CD8-positive, alpha-beta T cell (primary cell): ENCODE measurements at places on chromosomes 4 and X. TPM values are rescaled to one million over a fixed set of nuclear protein-coding genes. Genes with fewer than 3 reads are reported as not detected.

WAS gene
- 54.9 TPM for total RNA-seq

LIMCH1 gene
- total RNA-seq: not detected

KDR gene
- not detected for total RNA-seq

HPGD gene
- 6.1 TPM for total RNA-seq

SATL1 gene
- total RNA-seq: not detected

VCX gene
- total RNA-seq: not detected

DNA sequence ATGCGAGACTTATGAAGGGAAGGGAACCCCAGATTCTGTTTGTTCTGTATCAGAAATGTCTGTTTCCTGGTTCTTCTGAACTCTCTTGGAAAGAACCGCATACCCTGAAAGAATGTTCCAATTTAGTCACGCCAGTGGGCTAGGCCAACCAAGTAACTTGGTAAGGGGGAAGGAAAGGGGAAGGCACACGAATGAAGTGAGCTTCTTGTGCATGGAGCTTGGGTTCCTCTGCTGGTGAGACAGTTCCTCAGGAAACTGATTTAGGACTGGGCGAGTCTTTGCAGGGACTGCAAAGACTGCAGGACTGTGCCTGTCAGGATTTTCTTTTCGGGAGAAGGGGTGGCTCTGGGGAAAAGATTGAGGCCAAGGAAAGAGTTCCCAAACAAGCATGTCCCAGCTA is 35.6 kb downstream of the FRMPD3 start:
- peak; percentile 10 for DNase-seq

DNA sequence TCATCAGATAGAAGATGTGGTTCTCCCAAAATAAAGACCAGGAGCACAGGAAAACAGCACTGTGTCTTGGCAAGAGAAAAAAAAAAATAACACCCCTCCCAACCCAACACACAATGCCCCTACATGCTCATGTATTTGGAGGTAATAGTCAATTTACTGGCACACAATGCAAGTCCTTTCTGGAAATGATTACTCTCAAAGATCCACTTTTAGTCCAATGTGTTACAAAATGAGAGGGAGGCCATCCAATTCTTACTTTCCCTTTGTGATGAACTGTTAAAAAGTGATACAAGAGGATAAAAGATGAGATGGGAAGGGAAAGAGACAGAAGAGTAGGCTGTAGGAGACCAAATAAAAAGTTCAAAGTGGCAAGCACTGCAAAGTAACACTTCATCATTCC is 180.3 kb upstream of the DKK2 start:
- DNase-seq: no peak

- DNase-seq: no peak
Observed at GRCh38 chrX:68503836-68504636, 5.2 kb downstream of the YIPF6 start.

DNA sequence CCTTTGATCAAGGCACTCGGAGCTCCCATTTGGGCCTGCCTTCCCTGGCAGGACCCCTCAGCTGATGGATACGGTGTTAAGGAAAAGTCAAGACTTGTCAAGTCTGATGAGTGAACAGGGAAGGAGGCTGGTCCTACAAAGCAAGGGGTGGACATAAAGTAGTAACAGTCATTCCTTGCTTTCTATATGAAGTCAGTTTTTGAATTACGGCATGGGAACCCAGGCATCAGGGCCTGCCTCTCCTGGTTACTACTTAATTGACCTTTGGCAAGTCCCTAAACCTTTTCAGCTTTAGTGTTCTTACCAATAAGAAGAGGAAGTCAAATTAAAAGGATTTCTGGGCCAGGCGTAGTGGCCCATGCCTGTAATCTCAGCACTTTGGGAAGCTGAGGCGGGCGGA is 7.0 kb downstream of the CHST7 start:
- no peak for DNase-seq

DNA sequence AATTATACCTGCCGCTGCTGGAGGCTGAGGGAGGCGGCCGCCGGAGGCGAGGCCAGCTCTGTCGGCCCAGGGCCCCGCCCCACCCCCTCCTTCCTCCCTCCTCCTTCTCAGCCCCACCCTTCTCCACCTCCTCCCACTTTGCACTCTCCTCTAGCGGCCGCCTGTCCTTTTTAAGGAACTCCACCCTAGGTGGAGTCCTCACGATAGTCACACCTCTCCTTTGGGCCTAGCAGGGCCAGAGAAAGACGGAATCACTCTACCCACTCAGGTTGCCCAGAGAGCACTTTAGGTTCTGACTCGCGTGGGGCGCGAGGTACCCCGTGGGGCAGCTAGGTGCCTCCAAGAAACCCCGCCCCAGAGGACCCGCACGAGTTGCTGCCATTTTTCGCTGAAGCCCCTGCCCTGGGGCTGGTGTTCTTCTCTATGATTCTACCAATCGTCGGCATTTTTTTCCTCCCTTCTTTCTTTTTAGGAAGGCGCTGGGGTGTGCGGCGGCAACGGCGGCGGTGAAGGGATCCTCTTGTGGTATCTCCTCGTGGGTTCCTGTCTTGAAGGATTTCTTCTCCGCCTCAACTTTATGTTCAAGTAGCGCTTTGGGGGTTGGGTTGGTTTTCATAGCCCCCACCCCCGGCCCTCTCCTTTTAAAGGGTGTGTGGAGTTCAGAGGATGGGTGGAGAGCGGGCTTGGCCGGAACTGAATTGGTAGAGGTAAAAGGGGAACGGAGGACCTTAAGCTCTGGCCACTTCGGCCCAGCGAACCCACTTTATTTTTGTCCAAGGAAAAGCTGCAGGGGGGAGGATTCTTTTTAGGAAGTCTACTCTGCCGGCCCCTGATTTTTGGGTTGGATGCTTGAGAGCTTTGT is at the start of gene KLF8:
TSS of gene KLF8 (plus strand) at position 136 of the 862 bp plus-strand sequence. CDS start 979 bp downstream, outside the sequence.
- no peak for DNase-seq

- no peak for DNase-seq
Observed at GRCh38 chr4:121076416-121076815, 4.1 kb upstream of the NDNF start.

- DNase-seq: no peak
Observed at GRCh38 chrX:10833299-10834169, 213.1 kb upstream of the MID1 start.

GRCh38 chr4:84870398-84871163 is 95.9 kb downstream of the WDFY3 start:
- DNase-seq: no peak

DNA sequence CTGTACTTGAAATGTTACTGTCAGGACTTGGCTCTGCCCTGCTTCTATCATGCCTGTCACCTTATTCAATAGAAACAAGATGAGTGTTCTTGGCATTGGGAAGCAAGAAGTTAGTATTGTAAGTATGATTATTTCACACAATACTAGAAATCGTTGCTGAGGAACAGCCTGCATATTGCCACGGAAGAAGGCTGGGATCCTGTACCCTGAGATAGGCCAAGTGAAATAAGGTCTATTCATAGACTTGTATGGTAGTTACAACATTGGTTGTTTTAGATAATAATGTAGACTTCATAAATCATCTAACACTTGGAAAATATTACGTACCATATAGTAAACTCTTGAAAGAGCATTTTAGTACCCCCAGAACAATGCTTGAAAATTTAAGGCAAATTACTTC is 215.9 kb downstream of the DMD start:
- no peak for DNase-seq

DNA sequence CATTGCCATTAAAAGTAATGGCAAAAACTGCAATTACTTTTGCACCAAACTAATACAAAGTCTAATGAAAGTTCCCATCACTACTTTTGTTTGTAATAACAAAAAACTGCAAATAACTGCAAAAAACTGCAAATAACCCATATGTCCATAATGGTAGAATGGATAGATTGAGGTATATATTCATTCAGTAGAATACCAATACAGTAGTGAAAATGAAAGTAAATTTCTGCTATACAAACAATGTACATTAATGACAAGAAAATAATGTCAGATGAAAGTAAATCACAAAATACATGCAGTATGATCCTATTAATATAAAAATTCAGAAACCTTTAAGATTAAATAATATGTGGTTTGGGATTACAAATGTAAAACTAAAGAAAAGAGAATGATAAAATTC is 41.3 kb upstream of the CEP135 start:
- DNase-seq: no peak

- DNase-seq: no peak
Observed at GRCh38 chrX:65574356-65574755, 39.8 kb upstream of the LAS1L start.

- DNase-seq: no peak
Observed at GRCh38 chr4:113080050-113080449, 30.6 kb downstream of the ANK2 start.

DNA sequence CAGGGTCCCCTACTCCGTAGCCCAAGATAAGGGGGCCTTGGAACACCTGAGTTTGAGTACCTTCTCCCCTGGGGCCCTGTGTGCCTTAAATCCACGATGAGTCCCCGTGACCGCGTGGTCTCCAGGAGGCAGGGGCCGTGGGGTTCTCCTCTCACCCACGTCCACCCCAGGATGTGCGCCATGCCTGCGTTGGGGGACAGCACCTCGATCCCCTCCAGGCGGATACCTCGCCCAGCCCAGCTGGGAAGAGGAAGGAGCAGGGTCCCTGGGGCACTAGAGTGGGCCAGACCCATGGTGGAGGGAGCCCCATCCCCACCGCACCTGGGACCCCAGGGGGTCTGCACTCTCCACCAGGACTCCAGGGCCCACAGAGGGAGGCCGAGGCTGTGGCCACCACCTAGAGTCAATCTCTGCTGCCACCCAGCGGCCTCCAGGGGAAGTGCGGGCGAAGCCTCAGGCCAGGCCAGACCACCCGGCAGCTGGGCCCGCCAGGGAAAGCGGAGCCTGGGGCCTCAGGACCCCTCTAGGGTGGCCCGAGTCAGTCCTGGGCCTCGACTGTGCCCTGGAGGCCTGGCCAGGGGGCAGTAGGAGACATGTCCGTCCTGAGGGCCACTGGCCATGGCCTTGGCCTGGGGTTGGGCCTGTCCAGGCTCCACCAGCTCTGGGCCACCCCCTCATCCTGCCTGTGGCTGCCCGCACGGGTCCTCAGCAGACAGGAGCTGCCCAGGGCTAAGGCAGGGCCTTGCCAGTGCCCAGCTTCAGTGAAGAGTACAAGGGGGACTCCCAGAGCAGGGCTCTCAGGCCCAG is 55.0 kb downstream of the FAM53A start:
- DNase-seq: peak; percentile 65

- DNase-seq: no peak
Observed at GRCh38 chrX:12469296-12469695, 321.9 kb upstream of the PRPS2 start.

DNA sequence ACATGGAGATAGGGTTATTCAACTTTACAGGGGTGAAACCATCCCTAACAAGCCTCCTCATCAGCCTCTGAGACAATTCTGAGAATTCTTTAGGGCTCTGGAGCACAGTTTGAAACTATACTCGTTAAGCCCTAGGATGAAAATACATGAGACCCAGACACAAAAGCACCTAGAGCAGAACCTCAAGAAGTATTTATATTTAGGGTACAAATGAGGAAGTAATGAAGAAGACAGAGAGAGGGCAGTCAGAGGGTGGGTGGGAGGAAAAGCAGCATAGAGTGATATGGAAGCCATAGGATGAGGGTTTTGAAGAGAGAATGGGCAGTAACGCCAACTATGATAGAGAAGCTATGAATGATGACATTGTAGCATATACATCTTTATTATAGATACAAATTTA is 250.3 kb downstream of the DCLK2 start:
- DNase-seq: no peak

GRCh38 chr4:188423039-188423438 is 283.8 kb downstream of the TRIML1 start:
- no peak for DNase-seq

GRCh38 chrX:85698921-85699320 is 319.5 kb upstream of the POF1B start:
- DNase-seq: no peak

GRCh38 chr4:114481856-114482255 is 116.8 kb upstream of the UGT8 start:
- DNase-seq: no peak

- no peak for DNase-seq
Observed at GRCh38 chr4:117771647-117772337, 262.5 kb upstream of the NDST3 start.

DNA sequence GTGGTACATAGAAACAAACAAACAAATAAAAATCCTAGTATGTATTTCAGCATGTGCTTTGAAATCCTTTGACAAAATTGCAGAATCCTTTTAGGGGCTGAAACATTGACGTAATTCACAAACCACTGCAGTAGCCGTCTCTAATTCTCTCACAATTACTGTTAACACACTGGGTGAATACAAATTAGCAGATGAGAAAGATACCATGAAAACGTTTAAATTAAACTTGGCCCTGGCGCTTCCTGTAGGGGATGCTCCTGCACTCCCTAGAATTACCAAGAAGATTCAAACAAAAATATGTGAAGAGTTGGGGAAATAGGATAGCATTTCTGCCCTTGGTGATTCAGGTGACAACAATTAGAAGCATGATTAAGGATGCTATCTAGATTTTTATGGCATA is 772.5 kb upstream of the PRKX start:
- DNase-seq: no peak

- no peak for DNase-seq
Observed at GRCh38 chrX:129626026-129626425, 28.7 kb downstream of the APLN start.

- DNase-seq: no peak
Observed at GRCh38 chr4:146649232-146649631, 10.5 kb downstream of the POU4F2 start.

GRCh38 chrX:50458483-50458882 is 12.1 kb downstream of the DGKK start:
- DNase-seq: no peak

- no peak for DNase-seq
Observed at GRCh38 chr4:44237643-44238042, 211.0 kb downstream of the KCTD8 start.

- no peak for DNase-seq
Observed at GRCh38 chrX:31506360-31506759, 434.5 kb upstream of the FTHL17 start.
